Stomach (tissue), 19 donors: ENCODE measurements at places on chromosomes 6 and 20. TPM values are rescaled to one million over a fixed set of nuclear protein-coding genes. Genes with fewer than 3 reads are reported as not detected.

- DNase-seq, result no peak
- H3K4me3 ChIP-seq, result no peak overlapping the region
- H3K27ac ChIP-seq, result no peak overlapping the region
- H3K4me1 ChIP-seq, result no peaks in the 10 kb centered on the region
- no peaks in the 10 kb centered on the region for H3K27me3 ChIP-seq
These were observed 52.6 kb downstream of the VSTM2L start for GRCh38 chr20:37955511-37955910.

DNA sequence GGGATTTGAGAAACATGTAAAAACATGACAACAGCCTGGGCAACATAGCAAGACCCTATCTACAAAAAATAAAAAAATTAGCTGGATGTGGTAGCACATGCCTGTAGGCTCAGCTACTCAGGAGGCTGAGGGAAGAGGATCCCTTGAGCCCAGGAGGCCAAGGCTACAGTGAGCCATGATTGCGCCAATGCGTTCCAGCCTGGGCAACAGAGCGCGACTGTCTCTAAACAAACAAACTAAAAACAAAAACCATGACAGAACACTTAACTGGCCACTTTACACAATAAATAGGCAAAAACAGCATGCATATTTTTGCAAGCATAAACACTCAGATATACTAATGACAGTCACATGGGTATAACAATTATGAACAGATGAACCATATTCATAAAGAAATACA is 60.0 kb downstream of the SYTL3 start:
- no peak for DNase-seq
- H3K27ac ChIP-seq, result no peak overlapping the region
- H3K36me3 ChIP-seq, result peaks cover under 1% of the 10 kb centered on the region
- H3K4me1 ChIP-seq, result peaks cover 39% of the 10 kb centered on the region

GRCh38 chr6:26576929-26577719 is 19.6 kb upstream of the ABT1 start:
- no peak for DNase-seq
- H3K36me3 ChIP-seq, result no peaks in the 10 kb centered on the region
- peak overlapping the region; percentile 24 for H3K4me3 ChIP-seq
- H3K27ac ChIP-seq, result no peak overlapping the region

- H3K4me3 ChIP-seq, result no peak overlapping the region
- no peak for DNase-seq
- H3K27me3 ChIP-seq, result no peaks in the 10 kb centered on the region
- peaks cover 6% of the 10 kb centered on the region for H3K4me1 ChIP-seq
- H3K36me3 ChIP-seq, result no peaks in the 10 kb centered on the region
These were observed 62.9 kb downstream of the CARMIL1 start for GRCh38 chr6:25341923-25342619.

NMBR gene
- polyA plus RNA-seq, result not detected

DNA sequence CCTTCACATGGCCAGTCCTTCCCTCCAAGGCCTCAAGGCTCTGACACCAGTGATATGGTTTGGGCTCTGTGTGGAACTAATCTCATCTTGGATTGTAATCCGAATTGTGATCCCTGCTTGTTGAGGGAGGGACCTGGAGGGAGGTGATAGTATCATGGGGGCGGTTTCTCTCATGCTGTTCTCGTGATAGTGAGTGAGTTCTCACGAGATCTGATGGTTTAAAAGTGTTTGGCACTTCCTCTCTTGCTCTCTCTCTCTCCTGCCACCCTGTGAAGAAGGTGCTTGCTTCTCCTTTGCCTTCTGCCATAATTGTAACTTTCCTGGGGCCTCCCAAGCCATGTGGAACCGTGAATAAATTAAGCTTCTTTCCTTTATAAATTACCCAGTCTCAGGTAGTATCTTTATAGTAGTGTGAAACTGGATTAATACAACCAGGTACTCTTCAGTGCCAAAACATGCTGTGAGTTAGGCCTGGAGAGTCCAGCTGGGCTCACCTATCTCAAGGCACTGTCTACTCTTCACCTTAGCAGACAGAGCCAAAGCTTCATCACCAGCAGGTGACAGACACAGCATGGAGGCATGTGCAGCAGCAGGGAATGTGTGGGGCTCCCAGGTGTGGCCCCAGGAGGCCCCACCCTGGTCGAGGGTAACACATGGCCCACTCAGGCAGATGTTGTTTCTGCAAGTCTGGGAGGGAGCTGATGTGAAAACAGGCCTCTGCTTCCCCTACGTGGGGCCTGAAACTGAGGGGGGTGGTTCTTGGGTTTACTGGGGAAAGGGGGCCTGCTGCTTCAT is 97.5 kb upstream of the CDYL start:
- H3K4me1 ChIP-seq, result no peaks in the 10 kb centered on the region
- H3K36me3 ChIP-seq, result no peaks in the 10 kb centered on the region

- no peaks in the 10 kb centered on the region for H3K27me3 ChIP-seq
- H3K4me1 ChIP-seq, result no peaks in the 10 kb centered on the region
- H3K36me3 ChIP-seq, result no peaks in the 10 kb centered on the region
- no peak overlapping the region for H3K27ac ChIP-seq
These were observed 247.7 kb upstream of the FAM83B start for GRCh38 chr6:54598787-54599313.

KHDC1L gene
- not detected for polyA plus RNA-seq

DNA sequence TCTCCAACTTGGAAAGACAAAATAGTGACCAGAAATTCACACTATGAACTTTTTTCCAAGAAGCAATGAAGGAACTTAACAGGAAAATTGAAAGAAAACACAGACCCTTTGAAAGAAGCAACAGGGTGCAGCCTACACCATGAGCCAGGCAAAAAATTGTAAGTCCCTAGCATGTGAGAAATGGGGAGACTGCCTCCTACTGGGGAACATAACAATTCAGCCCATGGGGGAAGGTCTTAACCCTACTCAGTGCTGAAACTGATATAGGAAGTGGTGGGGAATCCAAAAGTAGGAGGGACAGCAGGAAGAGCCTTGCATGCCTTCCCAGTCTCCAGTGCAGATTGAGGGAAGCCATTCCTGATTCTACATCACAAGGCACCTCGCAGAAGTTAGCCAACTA is 235.1 kb upstream of the UFL1 start:
- H3K36me3 ChIP-seq, result no peaks in the 10 kb centered on the region
- DNase-seq, result no peak
- H3K27me3 ChIP-seq, result no peaks in the 10 kb centered on the region
- no peak overlapping the region for H3K4me3 ChIP-seq
- no peaks in the 10 kb centered on the region for H3K4me1 ChIP-seq

- H3K36me3 ChIP-seq, result no peaks in the 10 kb centered on the region
- no peak overlapping the region for H3K4me3 ChIP-seq
- H3K4me1 ChIP-seq, result no peaks in the 10 kb centered on the region
- no peak for DNase-seq
- H3K27me3 ChIP-seq, result peaks cover 5% of the 10 kb centered on the region
These were observed 7.1 kb upstream of the ZNF318 start for GRCh38 chr6:43376551-43376981.

COL19A1 gene
- not detected for polyA plus RNA-seq

SLC17A9 gene
- 1.1 TPM for polyA plus RNA-seq

GRCh38 chr6:5398530-5398929 is 137.2 kb downstream of the FARS2 start:
- H3K4me1 ChIP-seq, result no peaks in the 10 kb centered on the region
- no peaks in the 10 kb centered on the region for H3K36me3 ChIP-seq
- H3K27me3 ChIP-seq, result no peaks in the 10 kb centered on the region

F13A1 gene
- 36.8 TPM for polyA plus RNA-seq

DNA sequence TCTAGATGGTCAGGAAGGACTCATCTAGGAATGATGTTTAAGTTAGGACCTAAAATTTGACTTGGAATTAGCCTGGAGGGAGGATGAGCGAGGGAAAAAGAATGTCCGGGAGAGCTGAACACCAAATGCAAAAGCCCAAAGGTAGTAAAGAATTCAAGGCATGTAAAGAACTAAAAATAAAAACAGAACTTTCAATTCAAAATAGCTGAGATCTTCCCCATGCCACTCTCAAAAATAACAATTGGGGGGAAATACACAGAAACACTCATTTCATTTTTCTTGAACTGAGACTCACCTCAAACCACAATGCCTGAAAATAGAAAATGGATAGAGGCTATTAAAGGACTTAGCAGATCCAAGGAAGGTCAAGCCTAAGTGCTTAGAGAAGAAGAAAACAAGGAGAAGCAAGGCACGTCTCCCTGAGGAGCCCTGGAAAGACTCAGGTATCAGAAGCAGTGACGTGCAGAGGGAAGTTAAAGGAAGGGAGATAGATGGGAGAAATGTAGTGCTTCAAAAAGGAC is 10.4 kb downstream of the PXT1 start:
- H3K4me1 ChIP-seq, result no peaks in the 10 kb centered on the region
- H3K36me3 ChIP-seq, result no peaks in the 10 kb centered on the region
- H3K4me3 ChIP-seq, result no peak overlapping the region
- no peaks in the 10 kb centered on the region for H3K27me3 ChIP-seq
- H3K27ac ChIP-seq, result no peak overlapping the region
- no peak for DNase-seq

- H3K4me3 ChIP-seq, result peak overlapping the region; percentile 61
- no peaks in the 10 kb centered on the region for H3K27me3 ChIP-seq
- H3K36me3 ChIP-seq, result peaks cover 4% of the 10 kb centered on the region
- H3K4me1 ChIP-seq, result peaks cover 60% of the 10 kb centered on the region
- DNase-seq, result peak; percentile 64
These were observed 37.8 kb downstream of the HFE start for GRCh38 chr6:26124781-26125685.

DNA sequence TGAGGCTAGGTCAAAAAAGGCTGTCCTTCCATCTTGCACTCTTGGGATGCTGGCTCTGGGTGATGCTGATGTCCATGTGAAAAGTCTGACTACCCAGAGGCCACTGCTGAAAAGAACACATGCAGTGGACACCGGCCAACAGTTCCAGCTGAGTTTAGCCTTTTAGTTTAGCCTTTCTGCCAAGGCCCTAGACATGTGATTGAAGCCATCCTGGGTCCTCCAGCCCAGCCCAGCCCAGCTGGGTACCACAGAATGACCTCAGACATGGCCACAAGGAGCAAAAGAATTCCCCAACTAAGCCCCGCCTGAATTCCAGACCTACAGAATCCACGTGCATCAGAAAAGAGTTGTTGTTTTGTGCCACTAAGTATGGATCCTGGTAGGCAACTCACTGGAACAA is 17.4 kb downstream of the PIGT start:
- H3K4me1 ChIP-seq, result peaks cover 17% of the 10 kb centered on the region
- H3K27me3 ChIP-seq, result no peaks in the 10 kb centered on the region
- H3K36me3 ChIP-seq, result no peaks in the 10 kb centered on the region
- DNase-seq, result peak; percentile 68
- H3K27ac ChIP-seq, result no peak overlapping the region
- H3K4me3 ChIP-seq, result no peak overlapping the region

DEF6 gene
- 15.2 TPM for polyA plus RNA-seq
